ENCODE measurements at places on chromosomes 4 and X.
A peak's percentile ranks its signal among the peaks of the same experiment; 100 is the strongest.

DNA sequence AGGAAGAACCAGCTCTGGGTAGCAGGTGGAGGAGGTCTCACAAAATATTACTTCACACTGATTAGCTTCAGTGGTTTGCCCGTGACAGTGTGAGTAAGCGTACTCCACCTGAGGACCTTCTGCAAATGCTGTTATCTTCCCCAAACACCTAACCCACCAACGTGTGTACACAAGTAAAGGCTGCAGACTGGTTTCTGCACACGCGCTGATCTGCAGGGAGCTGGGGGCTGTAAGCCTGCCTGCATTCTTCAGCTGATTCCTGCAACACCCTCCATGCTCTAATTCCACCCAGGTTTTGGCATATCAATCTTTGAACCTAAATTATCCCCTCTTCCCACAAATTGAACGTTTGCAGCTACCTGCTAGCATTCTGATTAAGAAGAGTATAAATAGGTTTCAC, 820.2 kb downstream of the TRIML1 start:
- no peak for DNase-seq

GRCh38 chrX:9019151-9019550, 14.8 kb downstream of the FAM9B start:
- DNase-seq = no peak

GRCh38 chr4:93394545-93395081, 433.9 kb upstream of the ATOH1 start:
- no peak for DNase-seq

DNA sequence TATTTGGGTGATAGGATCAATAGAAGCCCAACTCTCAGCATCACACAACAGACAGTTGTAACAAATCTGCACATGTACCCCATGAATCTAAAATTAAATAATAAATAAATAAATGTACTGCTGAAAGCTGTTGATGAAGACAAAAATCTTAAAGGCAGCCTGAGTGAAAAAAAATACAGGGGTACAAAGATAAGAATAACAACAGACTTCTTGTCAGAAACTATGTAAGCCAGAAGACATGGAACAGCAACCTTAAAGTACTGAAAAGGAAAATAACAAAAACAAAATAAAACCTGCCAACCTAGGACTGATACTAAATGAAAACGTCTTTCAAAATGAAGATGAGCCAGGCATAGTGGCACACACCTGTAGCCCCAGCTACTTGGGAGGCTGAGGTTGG, 25.0 kb upstream of the PDLIM5 start:
- no peak for DNase-seq

GRCh38 chrX:70313503-70313902, 23.6 kb downstream of the KIF4A start:
- DNase-seq = no peak

DNA sequence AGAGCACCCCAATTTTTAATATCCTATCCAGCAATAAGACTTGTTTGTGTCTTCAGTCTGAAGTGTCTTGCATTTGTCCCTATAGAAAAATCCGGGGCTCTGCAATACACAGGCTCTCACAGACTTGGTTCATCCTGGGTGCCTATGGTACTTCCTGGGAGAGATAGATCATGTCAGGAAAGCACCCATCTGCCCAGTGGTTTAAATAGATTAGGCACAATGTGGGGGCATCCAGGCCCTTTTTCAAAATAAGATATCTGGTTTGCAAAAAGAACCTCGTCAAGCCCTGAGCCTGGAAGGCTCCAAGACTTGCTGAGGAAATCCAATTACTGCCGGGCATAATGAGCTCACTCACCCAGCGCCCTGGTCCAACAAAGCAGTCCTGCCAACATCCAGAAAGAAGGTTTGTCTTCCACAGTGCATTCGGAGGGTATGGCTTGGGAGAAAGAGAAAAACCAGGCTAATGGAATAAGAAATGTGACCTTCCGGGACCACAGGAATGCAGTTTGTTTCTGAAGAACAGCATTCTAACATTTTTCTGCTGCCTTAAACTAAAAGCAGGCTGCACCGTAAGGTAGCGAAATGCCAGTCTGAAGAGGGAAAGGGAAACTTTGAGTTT, 11.6 kb downstream of the JAKMIP1 start:
- no peak for DNase-seq

DNA sequence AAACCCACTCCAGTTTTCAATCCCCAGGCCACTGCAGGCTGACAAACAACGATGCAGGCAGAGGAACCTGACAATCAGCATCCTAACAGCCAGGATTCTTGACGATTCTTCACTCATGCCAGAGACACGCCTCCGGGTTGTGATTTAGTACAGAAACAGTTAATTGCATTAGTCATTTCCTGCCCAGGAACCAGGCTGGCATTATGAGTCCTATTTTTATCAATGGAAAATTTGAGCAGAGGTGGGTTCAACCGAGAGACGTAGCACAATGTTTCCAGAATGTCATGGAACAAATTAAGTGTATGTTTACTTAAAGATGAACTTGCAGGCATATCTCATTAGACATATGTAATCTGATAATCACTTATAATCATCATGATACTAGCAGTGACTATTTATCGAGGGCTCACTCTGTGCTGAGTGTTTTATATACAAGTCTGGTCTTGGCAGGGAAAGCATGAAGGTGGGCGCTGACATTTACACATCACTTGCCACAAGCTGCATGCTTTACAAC, 159.7 kb downstream of the NSUN7 start:
- peak; percentile 43 for DNase-seq

- DNase-seq = no peak
Observed at GRCh38 chr4:2587213-2587823, 50.9 kb downstream of the FAM193A start.

GRCh38 chr4:105630670-105631655, 77.5 kb downstream of the INTS12 start:
- DNase-seq = no peak

Data from activated CD4-positive, alpha-beta T cell treated with anti-CD3 and anti-CD28 coated beads for 4 hours (primary cell).